ENCODE measurements at places on chromosomes 11 and 22. TPM values are rescaled to one million over a fixed set of nuclear protein-coding genes. Genes with fewer than 3 reads are reported as not detected.

Gene PLAAT2
- 3.7 TPM for total RNA-seq

Gene APOC3
- not detected for total RNA-seq

Gene OR8A1
- not detected for total RNA-seq

Gene GTSE1
- total RNA-seq = 5.5 TPM

Gene PSMA1
- total RNA-seq = 99.0 TPM

Gene ENTHD1
- total RNA-seq = not detected

Gene OR8D4
- total RNA-seq = 0.21 TPM

Gene CASP1
- 11.0 TPM for total RNA-seq

Gene GNAZ
- total RNA-seq = 4.4 TPM

Gene LMO1
- total RNA-seq = 0.41 TPM

Gene ARHGAP20
- 5.5 TPM for total RNA-seq

Gene FADS2
- total RNA-seq = 39.6 TPM

Gene ZNF214
- total RNA-seq = 3.7 TPM

Measured in tongue (tissue), 3 donors.